ENCODE measurements at places on chromosomes 6 and 20.

DNA sequence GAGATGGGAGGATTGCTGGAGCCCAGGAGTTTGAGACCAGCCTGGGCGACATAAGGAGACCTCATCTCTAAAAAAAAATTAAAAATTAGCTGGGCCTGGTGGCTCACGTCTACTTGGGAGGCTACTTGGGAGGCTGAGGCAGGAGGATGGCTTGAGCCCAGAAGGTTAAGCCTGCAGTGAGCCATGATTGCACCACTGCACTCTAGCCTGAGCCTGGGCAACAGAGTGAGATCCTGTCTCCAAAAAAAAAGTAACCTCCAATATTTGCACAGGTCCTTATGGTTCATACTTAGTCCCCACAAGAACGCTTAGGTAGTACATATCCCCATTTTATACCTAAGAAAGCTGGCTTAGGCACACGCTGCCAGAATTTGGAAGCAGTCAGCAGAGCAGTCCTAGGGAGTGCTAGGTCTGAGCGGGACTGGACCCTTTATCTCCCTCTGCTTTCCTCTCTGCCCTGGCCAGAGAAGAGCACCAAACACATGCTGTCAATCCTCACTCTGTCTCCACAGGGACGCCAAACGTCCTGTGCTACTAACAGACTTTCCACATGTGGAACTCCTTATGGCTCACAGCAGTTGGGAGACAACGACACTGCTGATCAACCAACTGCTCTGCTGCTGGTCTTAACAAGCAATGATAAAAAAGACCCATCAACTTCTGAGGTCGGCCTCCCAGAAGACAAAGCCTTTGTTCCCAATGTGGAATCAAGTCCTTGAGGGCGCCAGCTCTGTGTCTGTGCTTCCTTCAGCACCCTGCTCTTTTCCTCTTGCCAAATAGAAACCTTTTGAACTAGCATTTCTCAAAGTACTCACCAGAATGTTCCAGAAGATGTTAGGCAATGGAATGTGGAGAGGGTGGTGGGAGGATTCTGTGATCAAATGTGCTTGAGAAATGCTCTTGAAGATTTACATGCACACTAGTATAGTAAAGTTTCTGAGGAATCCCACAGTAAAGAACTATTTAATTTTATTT lies 226.3 kb upstream of the DTNBP1 start:
- DNase-seq: no peak

- no peak for DNase-seq
These were observed 1014.5 kb upstream of the MANEA start for GRCh38 chr6:94562846-94563245.

DNA sequence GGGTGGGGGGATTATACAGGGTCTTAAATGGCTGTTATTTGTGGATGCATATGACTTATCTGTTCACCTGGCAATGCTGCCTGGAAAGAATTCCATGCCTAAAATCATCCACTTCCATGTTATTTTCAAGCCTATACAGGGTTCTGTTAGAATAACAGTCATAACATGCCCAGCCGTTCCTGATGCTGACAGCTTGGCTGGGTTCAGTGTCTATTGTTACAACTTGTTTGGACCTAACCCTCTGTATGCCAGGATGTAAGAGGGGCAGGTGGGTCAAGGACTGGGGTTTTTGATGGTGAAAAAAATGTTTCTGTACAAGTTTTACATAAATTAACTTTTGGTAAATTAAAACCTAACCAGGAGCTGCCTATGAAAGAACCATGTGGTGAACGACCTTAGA lies 79.8 kb downstream of the GINS1 start:
- no peak for DNase-seq

- no peak for DNase-seq
These were observed 577.8 kb downstream of the MAFB start for GRCh38 chr20:40111282-40111681.

GRCh38 chr20:51597389-51598231 lies 55.1 kb upstream of the NFATC2 start:
- no peak for DNase-seq

GRCh38 chr6:150813993-150814359 lies 51.5 kb upstream of the MTHFD1L start:
- no peak for DNase-seq

DNA sequence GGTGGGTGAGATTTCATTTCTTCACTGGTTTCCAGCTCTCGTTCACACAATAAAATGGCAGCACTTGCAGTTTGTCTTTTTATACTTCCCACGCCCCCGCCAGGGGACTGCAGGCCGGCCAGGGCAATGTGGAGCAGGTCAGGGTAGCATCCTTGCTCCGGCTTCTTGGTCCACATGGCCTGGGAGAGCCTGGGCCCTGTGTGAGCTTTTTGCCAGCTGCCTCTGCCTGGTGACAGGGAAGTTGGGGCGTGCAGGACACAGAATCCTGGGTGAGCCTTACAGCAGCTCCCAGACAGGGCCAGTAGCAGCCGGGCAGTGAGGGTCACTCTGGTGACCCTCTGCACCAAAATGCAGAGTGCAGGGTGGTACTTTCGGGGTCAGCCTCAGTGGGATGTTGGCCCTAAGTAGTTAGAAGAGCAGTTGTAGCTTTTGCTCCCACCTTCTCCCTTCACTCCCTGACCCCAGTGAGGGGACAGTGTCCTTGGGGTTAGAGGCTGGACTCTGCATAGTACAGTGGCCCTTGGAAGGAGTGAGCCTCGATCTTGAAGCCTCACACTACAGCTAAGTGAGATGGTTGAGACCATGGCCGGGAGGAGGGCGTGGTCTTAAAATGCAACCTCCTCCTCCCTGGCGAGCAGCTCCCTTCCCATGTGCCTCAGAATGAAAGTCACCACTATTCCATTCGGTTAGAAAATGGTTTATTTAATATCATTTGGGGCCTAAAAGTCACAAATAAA lies 23.8 kb downstream of the PYGB start:
- no peak for DNase-seq

- DNase-seq: no peak
These were observed 366.5 kb downstream of the QKI start for GRCh38 chr6:163780994-163781393.

DNA sequence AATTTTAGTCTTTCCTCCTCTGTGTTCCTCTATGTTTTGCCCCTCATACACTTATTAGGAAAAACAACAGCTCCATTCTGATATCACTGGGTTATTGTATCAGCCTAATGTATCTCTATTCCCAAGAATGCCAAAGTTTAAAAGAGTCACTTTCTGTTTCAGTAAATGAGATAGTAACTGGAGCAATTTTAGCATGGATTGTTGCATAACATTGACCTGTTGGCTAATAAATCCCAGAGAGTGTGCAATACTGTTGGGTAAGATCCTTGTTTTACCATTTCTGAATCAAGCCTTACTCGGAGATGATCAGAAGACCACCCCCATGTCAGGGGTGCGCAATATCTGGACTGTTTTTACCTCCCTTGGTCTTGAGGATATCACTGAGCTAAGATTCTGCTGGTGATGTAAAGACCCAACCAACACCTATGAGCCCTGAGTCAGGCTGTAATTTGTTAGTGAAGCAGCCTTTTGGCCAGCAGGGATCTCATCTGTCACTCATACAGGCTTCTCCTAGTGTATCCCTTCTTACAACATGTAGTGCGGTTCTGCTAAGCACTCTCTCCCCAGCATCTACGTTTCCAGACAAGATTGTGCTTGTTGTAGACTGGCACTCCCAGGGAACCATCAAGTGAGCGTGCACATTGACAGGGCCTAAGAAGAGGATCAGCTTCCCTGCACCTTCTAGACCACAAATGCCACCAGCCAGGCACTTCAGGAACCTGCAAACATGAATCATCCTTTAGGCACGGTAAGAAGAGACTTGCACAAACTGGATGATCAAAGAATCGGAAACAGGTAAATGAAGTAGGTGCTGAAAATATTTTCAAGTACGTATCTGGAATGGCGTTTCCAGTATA lies 11.5 kb upstream of the IPCEF1 start:
- DNase-seq: no peak

GRCh38 chr6:123009059-123009458 lies 13.0 kb downstream of the CLVS2 start:
- DNase-seq: no peak

GRCh38 chr6:86744048-86744447 lies 193.3 kb upstream of the HTR1E start:
- DNase-seq: no peak

DNA sequence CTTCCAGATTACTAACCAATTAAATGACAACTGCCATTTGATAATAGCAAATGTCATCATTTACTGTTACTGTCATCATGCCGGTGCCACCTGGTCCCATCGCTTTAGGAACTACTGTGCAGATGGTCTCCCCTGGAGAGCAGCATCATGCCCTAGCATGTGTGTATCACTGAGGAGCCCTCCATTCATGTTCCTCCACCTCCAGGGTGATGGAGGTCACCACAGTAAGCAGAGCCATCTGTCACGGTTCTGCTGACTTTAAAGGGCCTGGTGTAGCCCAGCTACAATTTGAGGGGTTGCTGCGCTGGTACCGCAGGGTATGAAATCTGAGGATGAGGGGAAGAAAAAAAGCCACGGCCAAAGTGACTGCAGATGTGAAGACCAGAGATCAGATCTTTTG lies 118.8 kb upstream of the KCNK16 start:
- DNase-seq: no peak

DNA sequence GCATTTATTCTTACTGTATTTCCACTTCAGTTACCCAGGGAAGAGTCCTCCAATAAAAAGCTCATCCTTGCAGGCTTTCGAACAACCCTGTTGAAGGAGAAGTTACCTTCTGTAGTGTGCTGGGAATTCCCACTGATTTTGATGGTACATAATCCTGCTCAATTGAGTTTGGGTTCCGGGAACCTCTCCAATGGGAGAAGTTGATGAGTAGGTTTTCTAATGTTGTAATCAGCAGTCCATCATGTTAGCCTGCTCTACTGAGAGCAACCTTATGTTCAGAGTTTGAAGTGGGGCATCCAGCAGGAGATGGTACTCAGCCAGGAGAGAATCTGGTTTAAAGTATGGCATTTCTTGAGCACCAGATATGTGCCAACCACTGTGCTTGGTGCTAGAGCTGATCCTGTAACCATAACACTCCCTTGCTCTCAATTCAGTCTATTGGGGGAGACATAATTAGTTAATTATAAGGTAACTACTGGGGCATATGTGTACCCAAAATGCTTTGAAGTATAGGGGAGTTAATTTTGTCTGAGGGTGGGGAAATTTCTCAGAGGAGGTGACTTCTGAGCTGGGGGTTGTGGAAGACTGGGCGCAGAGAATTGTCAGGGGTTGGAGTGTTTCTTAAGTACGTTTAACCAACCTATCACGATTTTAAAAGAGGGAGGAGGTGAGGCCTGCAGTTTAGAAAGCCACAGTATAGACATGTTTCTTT lies 2.1 kb downstream of the TOP1 start:
- no peak for DNase-seq

DNA sequence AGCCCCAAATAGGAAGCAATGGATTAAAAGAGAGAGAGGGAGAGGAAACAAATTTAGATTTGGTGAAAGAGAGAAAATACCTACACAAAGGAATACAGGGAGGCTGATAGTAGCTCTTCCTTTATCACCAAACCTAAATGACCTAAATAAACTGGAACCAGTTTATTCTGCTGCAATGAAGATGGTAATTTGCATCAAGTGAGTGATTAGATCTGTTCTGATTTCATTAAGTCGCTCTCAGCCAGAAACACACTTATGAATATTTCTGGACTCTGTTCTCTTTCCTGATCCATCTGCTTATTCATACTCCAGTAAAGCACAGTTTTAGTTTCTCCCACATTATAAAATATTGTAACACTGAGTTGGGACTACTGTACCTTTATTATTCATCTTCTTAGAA lies 83.4 kb upstream of the BMP5 start:
- DNase-seq: no peak

GRCh38 chr6:15769511-15770018 lies 106.7 kb upstream of the DTNBP1 start:
- no peak for DNase-seq

- DNase-seq: no peak
These were observed 129.3 kb downstream of the KLHL32 start for GRCh38 chr6:97053643-97054411.
